GM23248 (cell line): ENCODE measurements at places on chromosomes 7 and 10.
A peak's percentile ranks its signal among the peaks of the same experiment; 100 is the strongest.

DNA sequence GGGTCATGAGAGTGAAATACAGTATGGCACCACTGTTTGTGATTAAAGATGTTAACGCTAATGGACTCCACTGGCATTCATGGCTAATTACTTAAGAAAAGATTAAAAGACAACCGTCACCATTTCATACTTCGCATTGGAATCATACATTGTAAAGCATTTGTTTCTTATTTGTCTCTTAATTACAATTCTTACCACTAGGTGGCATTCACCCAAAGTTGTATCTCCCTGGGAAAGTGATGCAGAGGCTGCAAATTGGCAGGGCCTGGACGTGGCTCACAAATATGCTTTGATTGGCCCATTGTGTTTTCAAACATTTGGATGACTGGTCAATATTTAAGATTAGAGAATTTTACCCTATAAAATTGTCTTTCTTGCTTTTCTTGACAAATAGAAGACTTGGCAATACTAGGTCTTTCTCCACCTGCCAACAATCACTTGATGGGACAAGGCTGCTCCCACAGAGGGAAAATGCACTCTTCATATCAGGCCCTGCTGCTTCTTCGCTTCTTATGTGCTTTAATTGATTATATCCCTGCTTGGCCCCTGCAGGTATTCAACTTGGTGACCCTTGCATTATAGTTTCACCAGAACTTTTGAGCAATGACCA is 72.1 kb upstream of the STARD3NL start:
- DNase-seq, result peak; percentile 72

DNA sequence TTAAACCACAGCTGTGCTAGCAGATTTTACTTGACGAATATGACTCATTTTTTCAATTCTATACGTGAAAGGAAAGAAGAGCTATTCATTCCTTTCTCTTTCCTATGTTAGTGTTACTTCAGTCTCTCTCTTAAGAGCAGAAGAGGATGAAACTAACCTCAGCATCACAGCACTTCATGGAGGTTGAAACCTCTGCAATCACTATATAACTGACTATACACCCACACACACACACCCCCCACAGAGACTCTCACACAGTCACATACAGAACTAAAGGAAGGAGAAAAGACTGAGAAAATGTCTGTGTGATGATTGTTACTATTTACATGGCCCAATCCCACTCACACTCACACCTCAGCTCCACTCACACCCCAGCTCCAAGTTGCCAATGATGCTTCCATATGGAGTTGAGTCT is 104.2 kb downstream of the KIF20B start:
- no peak for DNase-seq

DNA sequence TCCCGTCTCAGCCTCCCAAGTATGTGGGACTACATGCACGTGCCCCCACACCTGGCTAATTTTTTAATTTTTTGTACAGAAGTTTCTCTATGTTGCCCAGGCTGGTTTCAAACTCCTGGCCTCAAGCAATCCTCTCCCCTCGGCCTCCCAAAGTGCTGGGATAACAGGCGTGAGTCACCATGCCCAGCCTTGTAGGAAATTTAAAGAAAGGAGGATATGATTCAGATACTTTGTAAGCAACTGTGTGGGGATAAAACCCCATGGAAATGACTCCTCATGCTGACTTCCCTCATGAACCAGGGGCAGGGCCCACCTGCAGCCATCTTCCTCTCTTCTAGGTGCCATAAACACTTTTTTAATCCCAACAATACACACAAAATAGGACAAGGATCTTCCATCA is 50.2 kb downstream of the APBB1IP start:
- peak; percentile 83 for DNase-seq

GRCh38 chr7:52273685-52274610 is 761.5 kb upstream of the POM121L12 start:
- DNase-seq, result no peak

GRCh38 chr10:18542832-18543231 is 108.6 kb downstream of the NSUN6 start:
- DNase-seq, result peak; percentile 31

DNA sequence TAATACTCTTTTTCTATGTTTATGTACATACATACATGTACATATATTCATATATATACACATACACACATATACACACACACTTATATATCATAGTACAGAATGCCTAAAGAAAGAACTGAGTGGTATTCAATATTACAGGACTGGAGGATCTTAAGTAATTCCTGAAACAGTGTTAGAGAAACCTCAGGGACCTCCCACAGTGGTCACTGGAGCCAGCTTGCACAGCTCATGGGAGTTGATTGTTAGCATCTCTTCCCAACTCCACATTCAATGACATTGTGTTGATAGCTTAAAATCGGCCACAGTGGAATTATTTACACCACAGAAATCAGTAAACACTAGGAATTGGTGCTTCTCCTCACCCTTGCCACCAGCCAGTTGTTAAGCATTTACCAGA is 6.0 kb downstream of the LRRC17 start:
- DNase-seq, result no peak

DNA sequence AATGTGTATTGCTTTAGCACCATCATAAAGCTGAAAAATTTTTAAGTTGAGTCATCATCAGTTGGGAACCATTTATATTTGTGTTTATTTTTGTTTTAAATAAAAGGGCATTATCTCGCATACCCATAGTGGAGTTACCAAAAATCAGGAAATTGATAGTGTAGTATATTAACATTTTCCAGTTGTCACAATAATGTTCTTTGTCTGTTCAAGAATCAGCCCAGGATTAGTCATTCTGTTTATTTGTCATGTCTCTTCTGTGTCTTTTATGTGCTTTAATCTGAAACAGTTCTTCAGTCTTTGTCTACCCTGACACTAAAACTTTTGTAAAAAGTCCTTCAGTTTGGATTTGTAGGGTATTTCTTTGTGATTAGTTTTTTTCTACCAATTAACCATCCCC is 827.8 kb upstream of the ZWINT start:
- no peak for DNase-seq

DNA sequence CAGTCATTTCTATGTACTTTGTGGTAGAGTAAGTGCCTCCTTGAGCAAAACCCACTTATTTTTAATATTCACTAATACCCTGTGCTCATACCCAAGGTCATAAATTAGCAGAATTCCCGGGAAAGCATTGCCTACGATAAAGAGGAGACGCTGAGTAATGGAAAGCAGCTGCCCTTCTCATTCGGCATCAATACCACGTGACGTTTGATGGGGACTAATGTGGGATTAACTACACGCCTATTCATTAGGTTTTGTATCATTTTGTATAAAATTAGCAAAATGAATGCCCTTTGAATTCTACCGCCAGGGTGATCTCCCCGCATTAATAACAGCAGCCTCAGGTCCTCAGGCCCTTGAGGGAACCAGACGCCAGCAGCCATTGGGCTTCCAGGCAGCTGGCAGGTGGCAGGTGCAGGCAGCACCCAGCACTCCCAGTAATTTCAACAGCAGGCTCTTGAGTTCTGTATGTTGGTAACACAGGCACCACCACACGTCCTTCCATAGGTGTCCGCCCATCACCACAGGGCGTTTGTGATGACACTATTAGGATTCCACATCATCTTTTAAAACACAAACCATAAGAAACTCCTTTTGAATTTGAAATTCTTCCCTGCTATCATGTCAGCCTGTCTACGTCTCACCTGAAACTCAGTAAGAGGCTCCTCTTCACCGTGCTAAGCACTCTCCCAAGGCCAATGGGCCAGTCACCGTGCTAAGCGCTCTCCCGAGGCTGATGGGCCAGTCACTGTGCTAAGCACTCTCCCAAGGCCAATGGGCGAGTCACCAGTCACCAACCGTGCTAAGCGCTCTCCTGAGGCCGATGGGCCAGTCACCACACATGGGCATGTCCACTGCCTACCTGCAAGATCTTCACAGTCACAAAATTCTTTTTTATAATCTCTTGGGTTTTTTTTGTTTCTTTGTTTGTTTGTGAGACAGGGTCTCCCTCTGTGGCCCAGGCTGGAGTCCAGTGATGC is 509.4 kb downstream of the PTPRN2 start:
- no peak for DNase-seq

- DNase-seq, result no peak
Observed at GRCh38 chr10:14533295-14533694, 202.6 kb upstream of the FRMD4A start.

DNA sequence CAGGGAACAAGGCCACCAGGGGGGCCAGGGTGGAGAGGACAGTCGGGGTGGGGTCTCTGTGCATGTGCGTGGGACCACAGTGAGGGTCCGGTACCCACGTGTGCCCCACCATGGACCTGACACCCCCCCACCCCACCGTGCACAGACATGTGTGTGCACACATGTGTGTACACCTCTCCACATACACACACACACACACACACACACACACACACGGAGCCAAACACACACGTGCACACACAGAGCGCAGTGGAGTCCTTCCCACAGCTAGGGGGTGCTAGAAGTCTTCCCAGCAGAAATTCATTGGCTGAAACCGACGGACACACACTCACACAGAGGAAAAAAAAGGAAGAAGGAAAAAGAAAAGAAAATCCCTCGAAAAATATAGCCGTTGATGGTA is 42.8 kb upstream of the GNA12 start:
- peak; percentile 83 for DNase-seq

DNA sequence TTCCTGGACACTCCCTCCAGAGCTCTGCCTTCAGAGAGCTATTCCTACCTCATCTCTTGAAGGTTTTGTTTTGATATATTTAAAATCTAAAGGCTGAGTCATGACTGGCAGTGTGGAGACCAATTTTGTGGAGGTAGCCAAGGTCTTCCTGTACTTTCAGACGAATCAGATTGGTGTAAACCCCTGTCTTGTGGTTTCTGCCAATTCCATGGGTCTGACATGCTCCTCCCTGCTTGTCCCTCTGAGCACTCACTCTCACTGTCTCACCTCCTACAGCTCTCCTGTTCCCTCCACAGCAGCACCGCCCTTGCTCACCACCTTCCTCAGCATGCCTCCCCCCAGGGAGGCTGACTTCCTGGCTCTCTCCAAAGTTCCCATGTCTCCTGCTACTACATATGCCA is 179.8 kb downstream of the NPSR1 start:
- no peak for DNase-seq

GRCh38 chr10:2137549-2138174 is 400.3 kb upstream of the ADARB2 start:
- no peak for DNase-seq

DNA sequence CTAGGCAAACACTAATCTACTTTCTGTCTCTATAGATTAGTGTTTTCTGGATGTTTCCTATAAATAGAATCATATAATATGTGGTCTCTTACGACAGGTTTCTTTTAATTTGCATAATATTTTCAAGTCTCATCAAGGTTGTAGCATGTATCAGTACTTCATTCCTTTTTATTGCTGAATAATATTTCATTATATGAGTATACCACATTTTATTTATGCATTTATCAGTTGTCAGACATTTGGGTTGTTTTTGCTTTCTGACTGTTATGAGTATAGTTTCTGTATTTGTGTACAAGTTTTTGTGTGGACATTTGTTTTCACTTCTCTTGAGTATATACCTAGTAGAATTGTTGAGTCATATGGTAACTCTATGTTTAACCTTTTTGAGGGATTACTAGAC is 48.2 kb downstream of the SHOC2 start:
- DNase-seq, result no peak

GRCh38 chr10:13773496-13774170 is 186.9 kb downstream of the PRPF18 start:
- DNase-seq, result no peak

DNA sequence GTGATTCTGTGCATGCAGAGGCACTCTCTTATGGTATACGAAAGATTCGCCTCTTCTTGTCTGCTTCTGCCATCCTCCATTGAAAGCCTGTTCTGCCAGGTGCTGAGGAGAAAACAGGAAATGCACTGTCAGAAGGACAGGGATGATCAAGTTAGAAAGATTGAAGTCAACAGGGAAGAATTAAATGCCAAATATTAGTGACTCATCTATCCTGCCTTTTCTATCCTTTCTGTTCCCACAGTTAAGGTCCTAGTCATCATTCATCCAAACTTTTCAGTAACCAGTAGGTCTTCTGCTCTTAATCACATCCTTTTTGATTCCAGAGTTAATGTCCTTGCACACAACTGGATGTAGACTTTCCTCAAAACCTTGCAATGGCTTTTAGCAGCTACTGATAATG is 4.8 kb upstream of the ZNF783 start:
- peak; percentile 67 for DNase-seq

DNA sequence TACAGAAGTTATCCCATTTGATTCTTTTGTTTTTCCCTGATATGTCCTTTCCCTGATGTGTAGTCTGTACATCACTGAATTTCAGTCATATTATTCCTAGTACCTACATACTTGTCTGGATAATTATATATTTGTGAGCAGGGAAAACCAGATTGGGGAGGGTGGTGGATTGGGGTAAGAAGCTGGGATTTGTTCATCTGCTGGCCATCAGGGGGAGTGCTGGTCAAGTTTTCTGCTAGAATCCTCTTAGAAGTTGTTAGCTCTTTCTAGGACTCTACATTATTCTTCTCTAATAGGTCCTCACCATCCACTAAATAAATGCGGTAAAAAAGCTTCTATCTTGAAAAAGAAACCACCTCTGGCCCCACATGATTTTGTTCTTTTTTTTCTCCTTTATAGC is 232.7 kb upstream of the TAC1 start:
- peak; percentile 36 for DNase-seq

DNA sequence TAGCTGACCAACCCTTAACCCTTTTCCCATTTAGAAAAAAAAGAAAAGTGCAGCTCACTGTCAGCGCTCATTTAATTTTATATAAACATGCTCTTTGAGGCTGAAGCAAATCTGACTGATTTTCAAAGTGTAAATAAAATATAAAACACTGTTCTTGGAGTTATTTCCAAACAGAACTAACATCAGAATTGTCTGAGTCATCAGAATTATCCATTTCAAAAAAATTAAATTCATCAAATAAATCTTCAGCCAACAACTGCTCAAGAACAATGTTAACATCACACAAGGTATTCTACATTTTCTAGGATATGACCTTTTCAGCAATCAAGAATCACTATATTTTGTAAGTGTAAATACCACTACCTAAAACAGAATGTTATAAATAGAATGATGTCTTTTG is 93.6 kb downstream of the MAGI2 start:
- no peak for DNase-seq

GRCh38 chr10:73920089-73920488 is 9.2 kb downstream of the PLAU start:
- peak; percentile 50 for DNase-seq

DNA sequence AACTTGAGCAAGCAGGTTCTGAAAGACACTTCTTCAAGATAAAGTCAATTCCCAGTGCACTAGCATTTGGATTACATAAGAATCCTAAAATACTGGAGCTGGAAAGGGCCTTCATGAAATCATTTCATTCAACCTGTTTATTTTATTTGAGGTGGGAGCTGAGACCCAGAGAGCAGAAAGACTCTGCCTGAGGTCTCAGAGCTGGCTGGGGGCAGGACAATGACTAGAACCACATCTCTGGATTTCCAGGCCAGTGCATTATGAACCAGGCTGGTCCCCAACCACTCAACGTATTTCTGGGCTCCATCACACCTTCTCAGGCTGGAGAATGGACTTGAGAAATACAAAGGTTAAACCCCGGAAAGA is 8.4 kb downstream of the ANXA11 start:
- no peak for DNase-seq
